Activated CD4-positive, CD25-positive, alpha-beta regulatory T cell treated with anti-CD3 and anti-CD28 coated beads, Interleukin-2, amount 50 U/mL, for 16 hours (primary cell): ENCODE measurements at places on chromosomes 3 and 15.
A peak's percentile ranks its signal among the peaks of the same experiment; 100 is the strongest.

- peak; percentile 28 for DNase-seq
Observed at GRCh38 chr3:9168241-9168741, 81.2 kb downstream of the SRGAP3 start.

DNA sequence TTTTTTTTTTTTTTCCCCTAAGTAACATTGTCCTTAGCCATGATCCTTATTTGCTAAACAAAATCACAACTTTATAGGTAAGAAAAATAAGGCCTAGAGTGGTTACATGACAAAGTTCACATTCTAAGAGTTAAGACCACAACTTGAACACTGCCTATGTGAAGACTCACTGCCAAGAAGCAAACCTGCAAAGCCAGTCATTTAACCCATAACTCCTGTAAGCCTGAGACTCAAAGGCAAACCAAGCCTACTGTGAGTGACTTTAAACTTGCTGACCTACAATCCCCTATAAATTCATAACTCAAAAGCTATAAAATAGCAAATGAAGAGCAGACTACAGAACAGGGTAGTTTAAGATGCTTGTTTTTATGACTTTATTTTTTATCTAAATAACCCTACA is 12.9 kb upstream of the ANKRD28 start:
- no peak for DNase-seq

- DNase-seq: no peak
Observed at GRCh38 chr3:133828576-133829309, 23.1 kb downstream of the SRPRB start.

GRCh38 chr3:34268032-34268709 is 469.7 kb downstream of the PDCD6IP start:
- DNase-seq: no peak

DNA sequence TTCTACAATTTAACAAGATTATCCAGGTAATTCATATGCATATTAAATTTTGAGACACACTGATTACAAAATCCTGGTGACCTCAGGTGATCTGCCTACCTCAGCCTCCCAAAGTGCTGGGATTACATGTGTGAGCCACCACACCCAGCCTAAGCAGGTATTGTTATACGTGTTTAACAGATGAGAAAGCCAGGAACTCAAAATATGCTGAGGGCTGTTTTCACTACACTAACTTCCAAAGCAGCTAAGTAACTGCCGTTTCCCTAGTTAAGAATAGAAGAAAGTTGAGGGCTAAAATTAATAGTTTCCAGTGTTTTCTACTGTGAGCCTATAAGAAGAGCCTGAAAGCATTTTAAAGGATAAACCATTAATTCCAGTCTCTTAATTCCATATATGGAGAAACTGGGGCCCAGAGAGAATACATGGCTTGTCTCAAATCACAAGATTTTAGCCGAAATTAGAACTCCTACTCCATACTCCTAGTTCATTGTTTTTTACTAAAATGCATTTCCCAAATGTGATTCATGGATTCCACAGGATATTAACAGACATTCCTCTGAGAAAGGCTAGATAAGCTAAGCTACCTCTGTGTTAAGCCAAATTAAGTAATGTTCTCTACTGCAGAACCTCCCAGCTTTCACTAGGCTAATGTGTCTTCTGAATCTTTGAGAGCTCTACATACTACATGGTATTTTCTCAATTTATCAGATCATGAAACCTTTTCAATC is 17.0 kb upstream of the AVEN start:
- DNase-seq: no peak

- DNase-seq: no peak
Observed at GRCh38 chr3:193910886-193911738, 224.8 kb upstream of the HES1 start.

DNA sequence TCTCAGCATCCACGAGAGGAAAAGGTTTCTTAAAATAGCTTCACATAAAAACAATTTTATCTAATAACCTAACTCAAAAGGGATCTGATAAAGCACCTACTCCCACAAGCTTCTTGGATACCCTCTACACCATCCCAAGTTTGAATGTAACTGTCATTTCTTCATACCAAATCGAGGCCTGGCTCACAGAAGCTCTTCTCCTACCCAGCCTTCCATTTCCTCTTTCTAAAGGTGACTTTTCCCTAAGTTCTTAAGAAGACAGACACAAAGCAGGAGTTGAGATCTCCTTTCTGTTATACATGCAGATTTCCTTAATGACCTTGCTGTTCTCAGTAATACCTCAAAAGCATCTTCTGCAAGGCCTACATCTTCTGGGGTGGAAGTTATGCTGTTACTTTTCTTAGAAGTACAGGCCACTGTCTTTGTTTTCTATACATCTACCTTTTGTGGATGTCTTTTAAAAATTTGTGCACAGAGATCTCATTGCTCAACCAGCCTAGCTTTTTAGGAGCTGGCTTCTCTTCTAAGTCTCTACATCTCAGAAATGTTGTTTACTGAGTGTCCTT is 3.4 kb upstream of the LRRIQ4 start:
- no peak for DNase-seq

DNA sequence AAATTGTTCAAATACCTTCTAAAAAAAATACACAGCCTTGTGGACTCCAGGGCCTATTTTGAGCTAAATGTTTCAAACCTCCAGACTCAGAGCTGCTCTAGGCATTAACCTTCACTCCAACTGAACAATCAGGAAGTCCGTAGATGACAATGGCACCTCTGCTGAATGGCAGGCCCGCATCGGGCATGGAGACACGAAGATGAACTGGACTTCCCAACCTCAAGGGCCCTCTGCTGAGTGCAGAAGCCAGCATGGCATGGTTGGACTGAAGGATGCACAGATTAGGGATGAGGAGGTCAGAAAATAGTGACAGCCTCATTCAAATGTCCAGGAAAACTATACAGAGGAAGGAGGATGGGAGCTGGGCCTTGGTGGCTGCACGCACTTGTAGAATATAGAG is 2.2 kb downstream of the FAM174B start:
- no peak for DNase-seq

- DNase-seq: no peak
Observed at GRCh38 chr3:20673866-20674265, 487.9 kb upstream of the SGO1 start.

DNA sequence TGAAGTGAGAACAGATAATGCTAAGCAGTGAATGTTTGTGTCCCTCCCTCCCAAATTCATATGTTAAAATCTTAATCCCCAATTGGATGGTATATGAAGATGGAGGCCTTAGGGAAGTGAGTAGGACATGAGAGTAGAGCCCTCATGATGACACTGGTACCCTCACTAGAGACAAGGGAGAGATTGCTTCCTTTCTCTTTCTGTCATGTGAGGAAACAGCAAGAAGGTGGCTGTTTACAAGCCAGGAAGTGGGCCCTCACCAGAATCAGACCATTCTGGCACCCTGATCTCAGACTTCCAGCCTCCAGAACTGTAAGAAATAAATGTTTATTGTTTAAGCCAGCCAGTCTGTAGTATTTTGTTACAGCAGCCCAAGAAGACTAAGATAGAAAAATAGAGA is 209.5 kb downstream of the SATB1 start:
- no peak for DNase-seq

- no peak for DNase-seq
Observed at GRCh38 chr3:150519026-150519425, 27.3 kb downstream of the SERP1 start.

DNA sequence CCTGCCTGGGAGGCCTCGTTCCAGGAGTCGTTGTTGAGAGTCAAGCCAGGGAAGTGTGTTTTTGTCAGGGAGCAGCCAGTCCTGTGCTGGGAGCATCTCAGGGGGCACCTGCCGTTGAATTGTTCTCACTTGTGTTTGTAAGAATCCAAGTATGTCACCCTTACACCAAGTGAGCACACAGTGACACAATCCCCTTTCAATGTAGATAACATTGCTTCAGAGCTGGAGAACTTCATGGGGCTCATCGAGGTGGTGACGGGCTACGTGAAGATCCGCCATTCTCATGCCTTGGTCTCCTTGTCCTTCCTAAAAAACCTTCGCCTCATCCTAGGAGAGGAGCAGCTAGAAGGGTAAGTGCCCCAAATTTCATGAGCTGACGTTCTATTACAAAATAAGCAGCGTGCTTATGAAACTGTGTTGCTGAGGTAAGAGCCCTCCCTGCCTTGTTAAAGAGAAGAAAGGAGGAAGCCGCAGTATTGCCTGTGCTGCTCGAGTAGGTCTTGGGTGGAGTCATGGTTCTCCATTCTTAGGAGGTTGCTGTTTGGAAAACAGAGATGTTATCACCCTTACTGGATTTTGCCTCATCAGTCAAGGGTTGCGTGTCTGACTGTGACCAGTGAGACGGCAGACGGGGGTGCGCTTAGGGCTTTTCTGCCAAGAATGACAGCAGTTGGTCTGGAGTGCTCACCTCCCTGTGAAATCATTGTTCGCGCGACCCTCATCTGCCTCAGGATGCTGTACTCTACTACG is 108.1 kb downstream of the PGPEP1L start:
- DNase-seq: no peak

DNA sequence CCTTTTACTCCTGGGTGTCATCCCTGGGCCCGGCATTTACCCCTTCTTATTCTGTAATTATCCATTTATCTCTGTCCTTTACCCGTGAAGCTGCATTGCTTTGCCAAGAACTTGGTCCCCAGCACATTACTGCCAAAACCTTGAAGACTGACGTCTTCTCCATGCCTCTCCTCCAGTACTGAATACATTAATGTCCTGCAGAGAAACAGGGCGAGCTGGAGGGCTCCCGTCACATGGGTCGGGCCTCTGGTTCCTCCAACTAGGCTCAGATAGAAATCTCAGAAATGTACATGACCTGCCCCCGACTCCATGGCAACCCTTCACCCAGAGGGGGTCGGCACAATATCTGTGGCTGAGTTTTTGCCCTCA is 445 bp downstream of the EFCAB12 start:
- no peak for DNase-seq

GRCh38 chr15:73756947-73757513 is 3.9 kb upstream of the INSYN1 start:
- DNase-seq: no peak

DNA sequence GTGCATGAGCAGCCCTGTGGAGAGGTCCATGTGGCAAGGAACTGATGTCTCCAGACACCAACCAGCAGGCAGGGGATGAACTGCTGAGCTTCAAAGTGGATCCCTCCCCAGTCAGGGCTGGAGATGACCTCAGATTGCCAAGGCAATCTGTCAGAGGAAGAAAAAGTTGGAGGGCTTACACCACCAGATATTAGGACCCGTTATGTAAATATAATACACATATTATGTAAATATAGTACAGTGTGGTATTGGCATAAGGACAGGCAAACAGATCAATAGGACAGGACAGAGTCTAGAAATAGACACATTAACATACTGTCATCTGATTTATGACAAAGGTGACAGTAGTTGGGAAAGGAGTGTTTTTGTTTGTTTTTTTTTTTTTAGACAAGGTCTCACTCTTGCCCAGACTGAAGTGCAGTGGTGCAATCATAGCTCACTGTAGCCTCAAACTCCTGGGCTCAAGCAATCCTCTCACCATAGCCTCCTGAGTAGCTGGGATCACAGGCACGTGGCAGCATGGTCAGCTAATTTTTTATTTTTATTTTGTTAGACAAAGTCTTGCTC is 18.0 kb upstream of the RAB7A start:
- no peak for DNase-seq

DNA sequence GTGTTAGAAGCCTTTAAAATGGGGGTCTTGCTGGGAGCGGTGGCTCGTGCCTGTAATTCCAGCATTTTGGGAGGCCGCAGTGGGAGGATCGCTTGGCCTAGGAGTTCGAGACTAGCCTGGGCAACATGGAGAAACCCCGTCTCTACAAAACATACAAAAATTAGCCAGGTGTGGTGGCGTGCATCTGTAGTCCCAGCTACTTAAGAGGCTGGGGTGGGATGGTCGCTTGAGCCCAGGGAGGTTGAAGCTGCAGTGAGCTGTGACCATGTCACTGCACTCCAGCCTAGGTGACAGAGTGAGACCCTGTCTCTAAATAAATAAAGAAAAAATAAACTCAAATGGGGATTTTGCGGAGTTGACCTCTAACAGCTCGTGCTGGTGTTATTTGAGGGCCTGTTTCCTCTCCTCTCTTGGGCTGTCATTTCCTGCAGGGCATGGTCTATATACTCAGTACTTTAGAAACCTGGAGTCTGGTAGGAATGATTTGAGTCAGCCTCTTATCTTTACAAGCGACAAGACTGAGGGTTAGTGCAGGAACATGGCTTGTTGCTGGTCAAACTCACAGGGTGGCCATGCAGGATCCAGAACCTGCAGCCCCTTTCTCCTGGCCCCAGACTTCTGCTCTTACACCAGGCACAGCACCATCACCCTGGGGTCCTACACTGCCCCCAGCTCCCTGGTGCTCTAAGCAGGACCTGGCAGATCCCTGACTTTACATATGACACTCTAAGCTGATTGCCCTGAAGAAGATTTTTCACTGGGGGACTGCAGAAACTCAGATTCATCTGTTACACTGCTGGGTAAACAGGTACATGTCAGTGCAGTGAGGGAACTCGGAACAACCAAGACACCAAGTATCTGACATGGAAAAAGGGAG is 15.1 kb downstream of the EHD4 start:
- no peak for DNase-seq

DNA sequence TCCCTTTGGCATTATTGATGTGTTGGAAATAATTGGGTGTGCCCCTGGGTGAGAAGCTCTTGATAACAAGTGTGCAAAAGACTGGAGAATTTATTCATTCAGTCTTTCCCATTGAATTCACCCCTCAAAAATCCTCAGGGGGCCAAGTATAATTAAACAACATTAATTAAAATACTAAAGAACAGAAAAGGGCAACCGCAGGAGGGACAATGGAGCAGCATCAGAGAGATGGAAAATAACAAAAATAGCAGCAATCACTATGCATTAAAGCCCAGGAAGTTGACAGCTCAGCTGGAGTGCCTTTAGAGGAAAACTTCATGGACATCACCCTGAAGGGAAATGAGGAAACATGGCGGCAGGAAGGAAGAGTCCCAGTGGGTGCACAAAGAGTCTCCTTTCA is 227.6 kb downstream of the MINAR1 start:
- DNase-seq: no peak

GRCh38 chr3:14280326-14280725 is 101.7 kb downstream of the LSM3 start:
- DNase-seq: no peak

GRCh38 chr3:97880267-97880666 is 58.5 kb downstream of the CRYBG3 start:
- DNase-seq: no peak

GRCh38 chr3:116707531-116707930 is 2.0 kb upstream of the TUSC7 start:
- DNase-seq: no peak

GRCh38 chr3:112786002-112786590 is 60.6 kb downstream of the CD200R1L start:
- DNase-seq: no peak
